ENCODE measurements at places on chromosomes 4 and X.
A peak's percentile ranks its signal among the peaks of the same experiment; 100 is the strongest.

GRCh38 chr4:140297221-140297570, 76.2 kb upstream of the SCOC start:
- no peak for DNase-seq

DNA sequence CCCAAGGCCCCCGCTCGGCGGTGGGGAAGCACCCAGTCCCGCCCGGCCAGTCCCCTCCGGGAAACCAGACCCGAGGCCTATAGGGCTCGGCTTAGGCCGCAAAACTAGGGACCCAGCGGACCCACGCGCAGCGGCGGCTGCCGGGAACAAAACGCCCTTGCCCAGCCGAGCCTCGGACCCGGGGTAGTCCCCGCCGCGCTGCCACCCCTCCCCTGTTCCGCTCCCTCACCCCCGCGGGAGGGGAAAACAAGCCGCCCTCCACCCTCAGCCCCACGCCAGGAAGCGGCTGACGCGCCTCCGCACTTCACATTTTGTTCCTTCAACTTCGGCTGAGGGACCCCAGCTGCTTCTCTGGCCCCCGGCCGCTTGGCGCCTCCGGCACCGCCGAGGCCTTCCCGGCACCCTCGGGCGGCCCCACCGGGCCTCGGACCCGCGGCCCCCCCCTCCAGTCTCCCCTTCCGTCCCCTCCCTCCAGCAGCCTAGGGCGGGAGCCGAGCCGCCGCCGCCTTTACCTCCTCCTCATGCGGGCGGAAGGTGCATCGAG, 694 bp downstream of the PDS5A start:
- DNase-seq: peak; percentile 52

- peak; percentile 92 for DNase-seq
These were observed 151.4 kb upstream of the USP9X start for GRCh38 chrX:40933706-40934425.

DNA sequence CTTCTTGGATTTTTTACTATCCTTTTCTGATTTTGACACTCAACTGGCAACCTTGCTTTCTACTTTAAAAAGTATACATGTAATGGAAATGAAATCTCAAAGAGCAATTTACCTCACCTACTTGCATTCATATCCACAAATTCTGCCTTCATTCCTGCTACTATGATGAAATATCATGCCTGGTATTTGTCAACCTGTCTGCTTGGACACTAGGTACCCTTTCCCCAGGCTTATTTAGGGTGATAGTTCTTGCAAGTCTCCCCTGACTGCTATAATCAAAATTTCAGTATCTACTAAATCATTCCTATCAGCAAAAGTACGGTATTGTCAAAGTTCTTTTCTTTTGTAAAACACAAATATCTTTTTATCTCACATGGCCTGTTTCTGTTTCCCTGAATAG, 503.0 kb downstream of the GABRG1 start:
- DNase-seq: no peak

GRCh38 chrX:23908219-23909004, 606 bp downstream of the CXorf58 start:
- peak; percentile 47 for DNase-seq

GRCh38 chr4:58225460-58225859, 1115.3 kb upstream of the IGFBP7 start:
- no peak for DNase-seq

DNA sequence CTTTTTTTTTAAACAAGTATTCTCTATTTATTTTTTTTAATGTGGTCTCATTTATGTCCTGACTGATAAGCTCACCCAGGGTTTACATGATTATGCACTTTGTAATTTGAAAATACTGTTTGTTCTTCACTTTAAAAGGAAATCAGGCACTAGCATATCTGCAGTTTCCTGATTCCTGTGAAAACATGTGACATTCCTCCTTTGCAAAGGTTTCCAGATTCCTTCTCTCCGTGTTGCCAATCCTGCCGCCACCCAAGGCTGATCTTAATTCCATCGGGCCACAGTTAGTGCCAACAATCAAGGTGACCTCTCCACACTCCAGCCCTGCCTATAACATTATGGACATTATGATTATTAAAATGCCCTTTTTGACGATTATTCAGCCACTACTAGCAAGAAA, 225.4 kb downstream of the PCDH7 start:
- no peak for DNase-seq

DNA sequence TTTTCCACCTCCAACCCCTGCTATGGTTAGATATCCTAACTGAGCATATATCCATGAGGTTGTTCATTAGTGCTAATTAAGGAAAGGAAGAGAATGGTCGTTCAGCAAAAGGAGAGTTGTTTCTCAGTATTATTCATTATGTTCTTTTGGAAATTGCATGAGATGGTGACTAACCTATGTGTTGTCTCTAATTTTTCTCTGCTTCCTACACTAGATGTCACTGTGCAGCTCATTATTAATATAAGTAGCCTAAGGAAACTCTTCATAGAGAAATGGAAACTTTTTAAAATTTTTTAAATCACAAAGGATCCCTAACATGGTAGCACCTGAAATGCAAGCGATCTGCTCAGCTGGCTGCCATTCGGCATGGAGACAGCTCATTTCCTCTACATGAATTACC, 67.7 kb upstream of the FAM9A start:
- peak; percentile 5 for DNase-seq

DNA sequence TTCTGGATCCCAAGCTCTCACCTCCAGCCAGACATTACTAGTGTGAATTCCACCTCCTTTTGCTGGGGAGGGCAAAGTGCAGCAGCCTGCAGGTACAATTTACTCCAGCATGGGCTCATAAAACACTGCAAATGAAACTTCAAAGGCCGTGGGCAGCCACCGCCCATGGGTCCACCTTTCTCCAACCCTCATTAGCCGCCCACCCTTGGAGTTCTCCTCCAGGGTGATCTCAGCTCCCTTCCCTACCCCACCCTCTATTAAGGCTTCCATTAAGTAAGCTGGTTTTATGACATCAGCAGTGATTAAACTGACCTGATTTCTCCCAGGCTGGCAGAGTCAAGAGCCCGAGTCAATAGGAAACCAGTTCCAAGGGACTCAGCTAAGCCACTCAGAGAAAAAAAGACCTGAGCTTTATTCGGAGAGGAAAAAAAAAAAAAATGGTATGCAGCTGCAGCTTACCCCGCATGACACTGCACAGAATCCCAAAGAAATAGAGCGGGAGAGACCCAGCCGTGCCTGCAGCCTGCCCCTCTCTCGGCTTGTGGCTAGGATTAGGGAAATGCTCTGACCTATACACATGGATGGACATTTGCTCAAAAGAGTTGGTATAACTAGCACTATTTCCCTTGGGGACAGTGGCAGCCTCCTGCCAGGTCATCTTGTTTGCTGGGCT, 319.6 kb downstream of the PTTG2 start:
- DNase-seq: no peak

- no peak for DNase-seq
These were observed 10.9 kb downstream of the MTHFD2L start for GRCh38 chr4:74168841-74169240.
